ENCODE measurements at places on chromosomes 13 and 19.

DNA sequence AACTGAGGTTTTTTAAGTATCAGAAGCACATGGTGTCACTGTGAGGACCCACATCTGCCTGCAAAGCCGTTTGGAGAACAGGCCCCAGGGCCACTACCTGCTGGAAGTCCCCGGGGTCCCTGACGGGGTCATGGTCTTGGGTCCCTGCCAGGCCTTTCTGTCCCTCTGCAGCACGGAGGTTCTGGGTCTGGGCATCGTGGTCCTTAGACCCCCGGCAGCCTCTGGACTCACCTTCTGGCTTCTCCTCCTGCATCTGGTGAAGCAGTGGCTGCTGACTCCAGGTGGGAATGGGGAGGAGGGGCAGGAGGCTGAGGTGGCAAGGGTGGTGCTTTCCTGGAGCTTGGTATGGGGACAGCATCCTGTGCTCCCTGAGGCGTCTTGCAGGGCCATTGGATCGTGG is 198.6 kb downstream of the TEX29 start:
- DNase-seq: no peak

DNA sequence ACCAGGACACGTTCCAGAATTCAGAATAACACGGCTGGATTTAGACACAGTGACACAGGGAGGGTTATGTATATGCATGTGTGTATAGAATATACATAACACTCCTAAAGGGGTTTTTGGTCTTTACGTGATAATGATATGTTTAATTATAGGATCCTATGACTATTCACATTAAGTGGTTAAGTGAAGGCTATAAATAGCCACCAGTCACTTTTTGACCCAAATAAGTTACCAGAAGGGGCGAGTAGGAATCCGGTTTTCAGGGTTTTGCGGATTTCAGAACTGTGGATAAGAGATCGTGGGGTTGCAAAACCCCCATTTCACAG is 6.9 kb downstream of the ANGPTL6 start:
- no peak for DNase-seq

GRCh38 chr13:73411067-73411809 is 352.4 kb downstream of the KLF5 start:
- no peak for DNase-seq

DNA sequence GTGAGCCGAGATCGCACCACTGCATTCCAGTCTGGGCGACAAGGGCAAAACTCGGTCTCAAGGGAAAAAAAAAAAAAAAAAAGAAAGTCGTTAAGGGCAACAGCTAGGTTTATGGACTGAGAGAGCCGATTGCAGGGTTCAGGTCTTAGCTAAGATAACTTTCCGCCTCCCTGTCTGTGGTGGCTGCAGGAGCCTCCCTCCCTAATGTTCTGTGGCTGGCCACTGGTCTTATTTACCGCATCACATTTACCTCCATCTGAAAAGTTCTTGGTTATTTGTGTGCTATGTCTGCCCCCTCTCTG is 722 bp upstream of the CRTC1 start:
- DNase-seq: no peak

DNA sequence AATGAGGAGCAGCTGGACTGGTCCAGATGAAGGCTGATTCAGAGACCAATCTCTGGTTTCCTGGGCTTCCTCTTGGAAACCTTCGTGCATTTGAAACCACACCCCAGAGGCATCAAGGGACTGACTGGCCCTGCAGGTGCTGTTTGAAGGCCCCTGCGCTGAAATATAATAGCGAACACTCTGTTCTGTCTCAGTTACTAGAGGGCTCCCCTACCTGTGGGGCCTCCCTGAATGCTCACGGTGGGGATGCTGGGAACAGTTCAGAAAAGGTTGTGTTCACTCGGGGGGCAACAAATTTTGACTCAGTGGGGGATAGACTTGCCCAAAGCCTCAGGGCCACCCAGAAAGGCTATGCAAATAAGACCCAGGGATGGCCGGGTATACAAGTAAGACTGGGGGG is 6.4 kb downstream of the CCDC8 start:
- no peak for DNase-seq

DNA sequence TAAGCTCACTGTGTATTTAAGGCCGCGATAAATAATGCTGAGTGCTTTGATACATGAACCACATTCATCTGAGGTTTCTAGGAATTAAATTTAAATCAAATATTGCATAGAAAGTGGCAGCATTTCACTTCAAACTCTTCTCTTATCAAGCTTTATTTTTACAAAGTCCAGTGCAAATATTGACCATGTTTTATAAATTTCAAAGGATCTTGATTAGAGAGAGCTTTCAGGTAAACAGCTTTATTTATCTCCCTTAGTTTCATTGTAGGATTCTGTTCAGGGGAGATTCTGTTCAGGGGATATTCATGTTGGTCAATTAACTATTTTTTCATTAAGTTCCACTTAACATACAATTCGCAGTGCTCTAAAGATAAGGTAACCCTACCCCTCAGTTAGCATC is 249.7 kb upstream of the IRS2 start:
- DNase-seq: no peak

- no peak for DNase-seq
Observed at GRCh38 chr13:98959786-98960605, 17.9 kb downstream of the DOCK9 start.

Data from mesothelial cell of epicardium (in vitro differentiated cells).